ENCODE measurements at places on chromosomes 16 and 17.
A peak's percentile ranks its signal among the peaks of the same experiment; 100 is the strongest.

DNA sequence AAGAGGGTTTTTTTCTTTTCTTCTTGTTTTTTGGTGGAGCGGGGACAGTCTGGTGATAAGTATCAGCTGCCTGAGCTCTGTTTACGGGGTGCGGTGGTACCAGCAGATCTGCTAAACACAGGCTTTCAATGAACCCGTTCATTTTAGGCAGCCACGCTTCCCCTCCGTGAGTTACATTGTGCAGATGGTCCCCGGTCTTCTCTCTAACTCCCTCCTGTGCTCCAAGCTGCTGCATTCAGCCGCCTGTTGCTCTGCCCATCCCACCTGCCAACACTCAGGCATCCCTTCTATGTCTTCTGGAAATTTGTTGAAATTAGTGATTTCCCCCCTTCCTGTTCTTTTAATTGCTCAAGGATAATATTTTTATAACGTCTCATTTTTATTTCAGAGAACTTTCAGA is 82.1 kb upstream of the ELAC2 start:
- no peak for DNase-seq

DNA sequence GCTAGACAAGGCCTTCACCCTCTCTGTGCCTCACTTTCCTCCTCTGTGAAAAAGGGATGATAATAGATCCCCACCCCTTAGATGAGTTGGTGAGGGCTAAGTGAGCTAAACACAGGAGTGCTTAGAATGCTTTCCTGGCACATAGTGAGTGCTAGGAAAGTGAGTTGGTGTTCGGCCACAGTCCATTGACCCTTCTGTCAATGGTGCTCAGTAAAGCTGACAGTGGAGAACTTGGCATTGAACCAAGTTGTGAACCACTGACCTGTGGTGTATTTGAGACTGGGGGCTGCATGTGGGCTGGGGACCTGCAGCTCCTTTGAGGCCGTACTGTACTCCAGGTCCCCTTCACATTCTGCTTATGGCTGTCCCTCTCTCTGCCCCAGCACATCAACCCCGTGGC is 4.8 kb downstream of the PLK1 start:
- no peak for DNase-seq

DNA sequence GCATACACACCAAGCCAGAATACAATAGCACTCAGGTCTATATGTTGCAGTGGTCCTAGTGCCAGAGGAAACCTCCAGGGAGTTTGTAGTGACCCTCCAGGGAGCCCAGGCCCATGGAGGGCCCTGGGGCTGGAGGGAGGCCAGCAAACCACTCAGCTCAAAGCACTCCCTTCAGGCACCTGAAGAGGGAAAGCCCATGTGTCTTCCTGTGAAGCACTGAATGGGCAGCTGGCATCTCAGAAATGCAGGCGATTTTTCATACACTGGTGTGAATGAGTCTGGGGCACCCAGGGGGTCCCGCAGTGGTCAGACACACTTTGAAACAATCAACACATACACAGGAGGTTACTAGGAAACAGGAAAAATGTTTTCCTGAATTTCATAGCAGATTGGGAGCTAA is 12.8 kb downstream of the TBC1D26 start:
- DNase-seq, result peak; percentile 17

DNA sequence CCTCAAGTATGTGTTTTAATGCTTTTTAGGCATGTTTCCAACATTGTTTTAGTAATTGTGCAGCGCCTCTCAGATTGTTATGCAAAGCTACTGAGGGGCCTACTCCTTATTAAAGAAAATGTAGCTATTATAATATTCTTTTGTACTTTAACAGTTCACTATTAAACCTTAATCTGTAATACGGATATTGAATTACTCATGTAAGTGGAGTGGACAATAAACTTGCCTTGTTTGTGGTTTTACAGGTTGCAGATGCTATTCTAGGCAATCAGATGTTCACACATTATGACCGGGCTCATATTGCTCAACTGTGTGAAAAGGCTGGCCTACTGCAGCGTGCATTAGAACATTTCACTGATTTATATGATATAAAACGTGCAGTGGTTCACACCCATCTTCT is 41.0 kb downstream of the PTRH2 start:
- no peak for DNase-seq

DNA sequence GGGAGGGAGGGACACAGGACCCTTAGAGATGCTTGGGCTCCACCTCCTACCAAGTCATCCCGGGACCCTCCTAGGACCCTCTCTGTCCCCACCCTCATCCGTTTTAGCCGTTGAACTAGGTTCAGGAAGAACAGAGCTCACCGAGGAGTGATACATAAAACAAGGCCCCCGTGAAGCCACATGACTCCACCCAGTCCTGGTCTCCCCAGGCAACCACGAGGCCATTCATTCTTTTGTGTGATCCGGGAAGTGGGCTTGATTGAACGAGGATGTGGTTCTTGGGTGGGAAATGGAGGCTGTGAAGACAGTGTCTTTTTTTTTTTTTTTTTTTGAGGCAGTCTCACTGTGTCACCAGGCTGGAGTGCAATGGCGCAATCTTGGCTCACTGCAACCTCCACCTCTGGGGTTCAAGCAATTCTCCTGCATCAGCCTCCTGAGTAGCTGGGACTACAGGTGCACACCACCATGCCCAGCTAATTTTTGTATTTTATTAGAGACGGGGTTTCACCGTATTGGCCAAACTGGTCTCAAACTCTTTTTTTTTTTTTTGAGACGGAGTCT is 14.8 kb downstream of the TRARG1 start:
- no peak for DNase-seq

GRCh38 chr17:12995896-12996295 is 21.9 kb downstream of the ELAC2 start:
- DNase-seq, result no peak

- DNase-seq, result no peak
Observed at GRCh38 chr17:66682283-66682682, 152.6 kb upstream of the CACNG5 start.

DNA sequence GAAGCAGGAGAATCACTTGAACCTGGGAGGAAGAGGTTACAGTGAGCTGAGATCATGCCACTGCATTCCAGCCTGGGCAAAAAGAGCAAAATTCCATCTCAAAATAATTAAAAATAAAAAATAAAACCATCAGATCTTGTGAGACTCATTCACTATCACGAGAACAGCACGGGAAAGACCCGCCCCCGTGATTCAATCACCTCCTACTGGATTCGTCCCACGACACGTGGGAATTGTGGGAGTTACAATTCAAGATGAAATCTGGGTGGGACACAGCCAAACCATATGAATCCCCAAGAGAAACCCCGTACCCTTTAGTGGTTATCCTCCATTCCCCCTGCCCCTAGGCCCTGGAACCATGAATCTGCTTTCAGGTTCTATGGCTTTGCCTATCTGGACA is 15.4 kb upstream of the MGAT5B start:
- DNase-seq, result no peak

DNA sequence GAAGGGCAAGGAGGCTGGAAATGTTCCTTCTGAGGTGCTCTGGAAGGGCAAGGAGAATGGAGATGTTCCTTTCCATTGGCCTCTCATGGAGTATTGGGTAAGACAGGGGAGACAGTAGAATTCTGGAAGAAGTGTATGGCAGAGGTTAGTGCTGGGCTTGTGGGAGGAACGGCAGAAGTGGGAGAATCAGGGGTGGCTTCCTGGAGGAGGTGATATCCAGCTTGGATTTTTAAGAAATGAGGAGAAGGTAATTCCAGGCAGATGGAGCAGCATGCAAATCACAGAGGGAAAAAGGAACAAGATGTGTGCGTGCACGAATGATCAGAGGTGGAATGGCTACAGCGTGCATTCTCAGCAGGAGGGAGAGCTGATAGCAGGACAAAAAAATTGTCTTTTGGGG is 45.1 kb upstream of the ASIC2 start:
- no peak for DNase-seq

GRCh38 chr17:14745541-14745940 is 444.7 kb downstream of the HS3ST3B1 start:
- DNase-seq, result no peak

- peak; percentile 95 for DNase-seq
Observed at GRCh38 chr17:29617125-29617480, 5.6 kb downstream of the CORO6 start.

GRCh38 chr16:25413975-25414374 is 156.3 kb upstream of the ZKSCAN2 start:
- DNase-seq, result no peak

DNA sequence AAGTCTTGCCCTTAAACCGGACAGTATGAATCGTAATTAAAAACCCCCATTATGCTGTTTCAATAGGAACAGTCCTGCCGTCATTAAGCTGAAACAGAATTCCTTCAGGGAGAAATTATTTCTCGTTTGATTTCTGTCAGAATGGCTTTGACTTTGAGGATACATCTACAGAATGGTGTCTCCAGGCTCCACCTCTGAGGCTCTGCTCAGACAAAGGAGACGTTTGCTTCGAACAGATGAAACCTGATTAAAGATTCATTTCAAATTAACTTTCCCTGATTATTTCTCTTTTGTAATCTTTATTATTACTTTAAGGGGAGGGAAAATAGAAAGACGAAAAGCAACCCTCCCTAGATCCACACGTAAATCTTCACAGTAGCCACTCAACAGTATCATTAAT is 106.9 kb downstream of the TMEM114 start:
- DNase-seq, result no peak

DNA sequence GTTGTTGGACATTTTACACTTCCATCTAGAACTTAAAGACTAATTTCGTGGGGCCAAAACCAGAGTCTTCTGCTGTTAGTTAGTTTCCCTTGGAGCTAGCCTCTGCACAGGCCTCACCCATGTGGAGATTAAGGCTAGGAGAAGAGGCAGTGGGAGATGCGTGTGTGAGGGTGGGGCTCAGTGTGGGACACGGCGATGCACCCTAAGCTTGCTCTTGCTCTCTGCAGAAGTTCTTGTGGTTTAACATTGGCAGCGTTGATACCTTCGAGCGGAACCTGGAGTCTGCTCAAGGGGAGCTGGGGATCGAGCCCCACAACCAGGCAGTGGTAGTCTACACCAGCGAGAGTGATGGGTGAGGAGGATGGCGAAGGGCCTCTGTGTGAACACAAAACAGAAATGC is 34.0 kb downstream of the DBNDD1 start:
- no peak for DNase-seq

Data from GM23338 (cell line).